Stimulated activated CD8-positive, alpha-beta memory T cell treated with anti-CD3 and anti-CD28 coated beads, Interleukin-2, amount 100 ng/mL, for 1 hour (primary cell): ENCODE measurements at places on chromosomes 11 and 22.

DNA sequence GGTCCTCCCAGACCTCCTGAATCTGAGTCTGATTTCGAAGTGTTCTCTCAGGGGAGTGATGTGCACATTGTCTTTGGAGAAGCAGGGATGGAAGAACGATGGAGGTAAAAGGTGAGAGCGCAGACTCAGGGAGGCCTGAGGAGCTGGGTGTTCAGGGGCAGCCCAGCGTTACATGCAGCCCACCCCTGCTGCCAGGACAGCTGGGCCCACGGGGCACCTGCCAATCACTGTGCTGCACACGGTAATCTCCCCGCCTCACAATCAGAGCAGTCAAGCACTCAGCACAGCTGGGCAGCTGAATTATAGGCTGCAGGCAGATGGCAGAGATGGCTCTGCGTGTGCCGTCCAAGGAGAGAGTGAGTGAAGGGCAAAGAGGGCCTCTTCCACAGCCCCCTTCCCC lies 17.9 kb upstream of the HTR3A start:
- no peak for DNase-seq

DNA sequence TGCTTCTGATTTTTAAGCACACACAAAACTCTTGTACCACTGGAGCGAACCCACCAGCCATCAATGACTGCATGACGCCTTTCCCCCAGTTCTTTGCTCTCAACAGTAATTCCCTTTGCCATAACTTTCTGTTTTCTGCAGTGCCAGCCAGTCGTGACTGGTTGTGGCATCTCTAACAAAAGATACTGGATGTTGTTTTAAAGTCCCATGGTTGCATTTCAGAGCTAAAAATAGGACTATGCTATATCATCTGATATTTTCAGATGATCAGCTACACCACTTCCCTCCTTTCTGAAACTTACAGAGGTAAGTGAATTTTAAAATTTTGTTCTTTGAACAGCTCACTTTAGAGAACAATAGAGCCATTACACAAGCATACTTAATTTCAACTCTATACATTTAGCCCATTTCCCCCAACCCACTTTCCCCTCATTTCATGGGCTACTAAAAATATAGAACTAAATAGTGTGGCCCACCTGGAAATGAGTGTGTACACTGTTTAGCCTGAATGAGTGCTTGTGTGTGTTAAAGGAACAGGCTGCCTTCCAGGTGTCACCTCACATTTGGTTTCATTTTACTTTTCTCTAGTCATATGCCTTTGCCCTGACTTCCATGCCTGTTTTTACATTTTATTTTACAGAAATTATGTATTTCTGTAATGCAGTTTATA lies 136.9 kb upstream of the ZC3H12C start:
- DNase-seq = no peak

DNA sequence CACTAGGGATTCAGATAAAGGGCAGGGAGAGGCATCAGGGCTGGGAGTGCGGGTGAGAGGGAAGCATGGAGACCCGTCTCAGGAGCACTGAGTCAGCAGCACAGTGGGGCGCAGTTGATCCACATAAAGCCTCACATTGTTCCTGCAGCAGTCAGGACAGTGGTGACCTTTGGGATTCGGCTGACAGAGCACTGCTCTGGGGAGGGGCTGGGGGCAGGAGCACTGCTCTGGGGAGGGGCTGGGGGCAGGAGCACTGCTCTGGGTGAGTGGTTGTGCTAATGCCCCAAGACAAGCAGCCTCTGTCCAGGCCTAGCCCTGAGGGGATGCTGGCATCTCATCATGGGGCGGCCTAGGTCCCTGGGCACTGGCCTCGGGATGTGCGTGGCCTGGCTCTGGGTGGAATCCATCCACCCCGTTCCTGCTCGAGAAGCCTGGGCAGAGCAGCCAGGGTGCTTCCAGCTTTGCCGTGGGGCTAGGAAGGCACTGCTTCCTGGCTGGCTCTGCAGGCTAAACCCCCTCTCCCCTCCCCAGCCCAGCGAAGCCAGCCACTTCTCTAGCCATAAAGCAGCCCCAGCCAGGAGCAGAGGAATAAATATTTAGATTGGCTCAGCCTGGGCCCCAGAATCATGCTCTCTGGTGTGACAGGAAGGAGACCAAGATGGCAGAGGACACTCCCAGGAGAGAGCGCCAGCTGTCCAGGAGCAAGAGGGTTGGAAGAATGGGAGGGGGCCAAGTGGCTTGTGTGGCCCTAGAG lies 7.3 kb downstream of the OAF start:
- DNase-seq = no peak

DNA sequence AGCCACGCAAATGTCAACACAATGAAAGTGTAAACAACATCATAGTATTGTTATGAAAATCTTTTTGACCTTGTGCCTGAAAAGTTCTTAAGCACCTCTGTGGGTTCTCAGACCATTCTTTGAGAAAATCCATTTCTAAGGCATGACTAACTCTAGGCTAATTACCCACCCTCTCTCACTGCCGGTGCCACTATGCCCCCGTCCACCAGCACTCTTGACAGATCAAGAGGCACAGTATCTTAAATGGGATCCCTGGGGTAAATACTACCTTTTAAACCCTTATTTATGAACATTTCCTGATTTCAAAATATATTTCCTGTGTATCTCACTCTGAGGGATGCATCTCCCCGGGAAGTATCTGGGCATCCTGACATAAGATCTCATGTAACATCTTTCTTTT lies 607.5 kb downstream of the METTL15 start:
- DNase-seq = no peak

DNA sequence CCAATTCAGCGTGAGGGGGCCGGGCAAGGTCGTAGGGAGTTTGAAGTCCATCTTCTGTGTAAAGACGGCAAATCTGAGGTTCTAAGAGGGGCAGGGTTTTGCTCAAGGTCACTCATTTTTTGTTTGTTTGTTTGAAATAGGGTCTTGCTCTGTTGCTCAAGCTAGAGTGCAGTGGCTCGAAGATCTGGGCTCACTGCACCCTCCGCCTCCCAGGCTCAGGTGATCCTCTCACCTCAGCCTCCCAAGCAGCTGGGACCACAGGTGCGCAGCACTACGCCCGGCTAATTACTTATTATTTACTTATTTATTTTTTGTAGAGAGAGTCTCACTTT lies 355 bp upstream of the AP1B1 start:
- DNase-seq = no peak
